Activated CD4-positive, alpha-beta T cell treated with anti-CD3 and anti-CD28 coated beads, Interleukin-2, amount 10 ng/mL, durations not matched to agents 24 days and 14 days (primary cell): ENCODE measurements at places on chromosomes 7 and 10. TPM values are rescaled to one million over a fixed set of nuclear protein-coding genes. Genes with fewer than 3 reads are reported as not detected.

GRCh38 chr10:52568309-52568708 is 204.3 kb downstream of the MBL2 start:
- H3K4me1 ChIP-seq: no peaks in the 10 kb centered on the region
- H3K4me3 ChIP-seq: no peak overlapping the region
- no peak overlapping the region for H3K27ac ChIP-seq
- H3K36me3 ChIP-seq: no peaks in the 10 kb centered on the region
- H3K27me3 ChIP-seq: no peaks in the 10 kb centered on the region

Gene HOXA9
- total RNA-seq: not detected in 2 replicates

Gene RPEL1
- not detected in 2 replicates for total RNA-seq

Gene UCN3
- total RNA-seq: not detected in 2 replicates

Gene PHKG1
- 2.8 and 5.0 TPM in 2 replicates for total RNA-seq

- DNase-seq: no peak
- H3K27ac ChIP-seq: no peak overlapping the region
- no peaks in the 10 kb centered on the region for H3K36me3 ChIP-seq
- H3K4me3 ChIP-seq: no peak overlapping the region
- peaks cover 5% of the 10 kb centered on the region for H3K27me3 ChIP-seq
Observed at GRCh38 chr10:132467464-132468149, 70.0 kb upstream of the INPP5A start.

GRCh38 chr10:3981300-3981699 is 196.3 kb upstream of the KLF6 start:
- DNase-seq: no peak
- H3K4me3 ChIP-seq: no peak overlapping the region
- H3K36me3 ChIP-seq: peaks cover 20% of the 10 kb centered on the region
- H3K27me3 ChIP-seq: no peaks in the 10 kb centered on the region
- peak overlapping the region; percentile 22 for H3K27ac ChIP-seq

Gene GPRIN2
- not detected in 2 replicates for total RNA-seq

DNA sequence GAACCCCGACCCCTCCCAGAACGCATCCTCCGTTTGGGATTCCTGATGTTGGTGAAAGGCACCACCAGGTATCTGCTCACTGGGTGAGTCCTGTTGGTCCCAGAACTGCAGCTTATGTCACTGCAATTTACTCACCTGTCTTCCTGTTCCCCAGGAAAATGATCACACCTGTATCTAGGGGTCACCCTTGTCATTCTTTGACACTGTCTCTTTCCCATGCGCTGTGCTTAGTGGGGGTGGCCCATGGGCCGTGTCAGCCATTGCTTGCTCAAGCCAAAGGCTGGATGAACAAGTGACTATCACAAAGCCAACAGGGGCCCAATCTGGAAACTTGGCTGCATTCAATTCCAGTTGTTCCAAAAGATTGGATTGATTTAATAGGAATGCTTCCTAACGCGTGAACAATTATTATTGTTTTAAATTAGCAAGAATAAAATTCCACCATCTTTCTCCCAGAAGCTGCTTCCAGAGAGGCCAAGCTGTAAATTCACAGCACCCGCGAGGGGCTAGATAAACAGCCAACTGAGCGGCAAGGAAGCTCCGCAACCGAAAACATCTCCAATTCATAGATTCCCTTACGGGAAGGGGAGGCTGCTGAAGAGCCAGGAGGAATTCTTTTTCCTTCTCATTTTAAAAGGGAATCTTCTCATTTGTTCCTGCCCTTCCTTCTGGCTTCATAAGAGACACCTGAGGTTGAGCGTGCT is 134.8 kb upstream of the ZMIZ1 start:
- no peak overlapping the region for H3K27ac ChIP-seq
- H3K36me3 ChIP-seq: no peaks in the 10 kb centered on the region
- DNase-seq: no peak

GRCh38 chr10:111114758-111115500 is 38.1 kb downstream of the ADRA2A start:
- no peak for DNase-seq
- no peak overlapping the region for H3K27ac ChIP-seq
- H3K36me3 ChIP-seq: no peaks in the 10 kb centered on the region
- H3K27me3 ChIP-seq: peaks cover 12% of the 10 kb centered on the region

- peaks cover 4% of the 10 kb centered on the region for H3K4me1 ChIP-seq
- DNase-seq: no peak
- no peak overlapping the region for H3K4me3 ChIP-seq
- H3K27me3 ChIP-seq: no peaks in the 10 kb centered on the region
- no peak overlapping the region for H3K27ac ChIP-seq
- no peaks in the 10 kb centered on the region for H3K36me3 ChIP-seq
Observed at GRCh38 chr10:48364659-48365405, 58.4 kb downstream of the MAPK8 start.

Gene CYP2C18
- 1.2 TPM in 2 replicates for total RNA-seq

DNA sequence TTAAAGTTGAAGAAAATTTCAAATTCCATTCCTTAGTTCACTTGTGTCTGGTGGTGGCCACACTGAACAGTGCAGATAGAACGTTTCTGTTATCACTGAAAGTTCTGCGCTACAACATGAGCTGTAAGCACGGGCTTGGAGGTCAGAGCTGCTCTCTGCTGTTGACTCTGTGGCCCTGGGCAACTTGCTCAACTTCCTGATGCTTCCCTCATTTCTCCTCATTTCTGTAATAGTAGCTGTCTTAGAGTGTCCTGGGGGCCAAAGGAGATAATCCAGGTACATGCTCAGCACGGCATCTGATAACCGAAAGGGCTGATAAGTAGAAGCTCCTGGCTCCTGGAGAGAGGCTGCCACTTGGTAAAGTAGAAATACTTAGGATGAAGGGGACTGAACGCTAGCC is 92.3 kb upstream of the DUSP5 start:
- DNase-seq: no peak
- peaks cover 38% of the 10 kb centered on the region for H3K4me1 ChIP-seq
- no peaks in the 10 kb centered on the region for H3K36me3 ChIP-seq
- peaks cover 6% of the 10 kb centered on the region for H3K27me3 ChIP-seq

DNA sequence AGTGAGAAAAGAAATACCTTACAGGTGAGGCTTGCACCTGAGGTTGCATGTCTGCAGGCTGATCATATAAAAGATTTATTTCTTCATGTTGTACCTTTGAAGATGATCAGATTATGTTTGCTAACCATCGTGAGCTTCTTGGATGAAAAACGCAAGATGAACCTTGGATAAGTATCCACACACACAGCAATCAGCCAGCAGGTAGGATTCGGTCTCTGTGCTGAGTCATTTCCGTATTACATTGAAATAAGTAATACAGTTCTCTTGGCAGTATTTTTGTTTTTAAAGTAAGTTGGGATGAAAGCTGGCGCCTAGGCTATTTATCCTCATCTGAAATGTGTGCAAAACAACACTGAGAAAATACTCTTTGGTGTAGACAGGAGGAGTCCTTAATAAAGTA is 109.0 kb upstream of the PRKCQ start:
- no peaks in the 10 kb centered on the region for H3K36me3 ChIP-seq
- H3K27me3 ChIP-seq: peaks cover 32% of the 10 kb centered on the region
- no peak overlapping the region for H3K4me3 ChIP-seq

GRCh38 chr10:127918572-127918971 is 11.7 kb downstream of the PTPRE start:
- H3K27me3 ChIP-seq: no peaks in the 10 kb centered on the region
- H3K27ac ChIP-seq: no peak overlapping the region
- H3K4me3 ChIP-seq: no peak overlapping the region
- no peaks in the 10 kb centered on the region for H3K36me3 ChIP-seq
- H3K4me1 ChIP-seq: peaks cover 4% of the 10 kb centered on the region

Gene MACROH2A2
- total RNA-seq: 4.5 and 4.6 TPM in 2 replicates

Gene SH3PXD2A
- total RNA-seq: 8.3 and 8.5 TPM in 2 replicates

DNA sequence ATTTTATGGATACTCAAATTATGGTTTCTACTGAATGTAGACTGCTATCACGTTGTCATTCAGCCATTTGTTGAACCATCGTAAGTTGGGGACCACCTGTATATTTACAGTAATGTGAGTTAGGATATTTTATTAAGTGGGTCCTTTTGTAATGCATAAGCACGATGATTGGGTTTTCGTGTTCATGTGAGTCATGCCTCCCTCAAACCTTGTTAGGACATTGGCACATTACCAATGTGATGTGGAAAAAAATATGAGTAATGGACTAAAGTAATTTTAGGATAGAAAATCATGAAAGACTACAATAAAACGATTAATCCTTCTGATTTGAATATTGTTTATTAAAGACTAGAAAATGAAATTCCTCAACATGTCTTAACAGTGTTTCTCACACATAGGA is 8.7 kb downstream of the SMC3 start:
- H3K36me3 ChIP-seq: peaks cover 50% of the 10 kb centered on the region
- no peak for DNase-seq
- H3K27ac ChIP-seq: no peak overlapping the region
- peaks cover 29% of the 10 kb centered on the region for H3K4me1 ChIP-seq
- H3K4me3 ChIP-seq: no peak overlapping the region

DNA sequence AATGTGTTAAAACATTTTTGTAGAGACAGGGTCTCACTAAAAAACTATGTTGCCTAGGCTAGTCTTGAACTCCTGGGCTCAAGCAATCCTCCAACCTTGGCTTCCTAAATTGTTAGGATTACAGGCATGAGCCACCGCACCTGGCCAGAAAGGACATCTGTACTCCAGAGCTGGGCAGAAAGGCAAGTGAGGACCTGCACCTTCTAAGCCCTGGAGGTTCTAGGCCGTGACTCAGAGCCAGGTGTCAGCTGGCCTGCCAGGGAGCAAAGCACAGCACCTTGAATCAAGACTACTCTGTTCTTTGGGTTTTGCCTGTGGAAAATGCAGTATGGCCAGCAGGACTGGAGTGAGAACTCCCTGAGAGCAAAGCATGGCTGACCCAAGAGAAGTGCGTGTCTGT is 396.5 kb downstream of the ADRA2A start:
- no peaks in the 10 kb centered on the region for H3K4me1 ChIP-seq
- H3K4me3 ChIP-seq: no peak overlapping the region
- H3K36me3 ChIP-seq: no peaks in the 10 kb centered on the region

Gene ZNF37A
- 29.7 and 33.5 TPM in 2 replicates for total RNA-seq

- no peak for DNase-seq
- H3K4me3 ChIP-seq: no peak overlapping the region
- H3K27me3 ChIP-seq: no peaks in the 10 kb centered on the region
- H3K36me3 ChIP-seq: no peaks in the 10 kb centered on the region
Observed at GRCh38 chr10:79206300-79207095, 137.7 kb downstream of the ZMIZ1 start.

GRCh38 chr7:132022188-132022587 is 465.8 kb upstream of the PODXL start:
- no peak overlapping the region for H3K27ac ChIP-seq
- no peaks in the 10 kb centered on the region for H3K36me3 ChIP-seq
- DNase-seq: no peak

Gene AOAH
- total RNA-seq: 17.6 and 17.8 TPM in 2 replicates

Gene IDI2
- total RNA-seq: not detected in 2 replicates

Gene ZNF365
- total RNA-seq: not detected in 2 replicates

GRCh38 chr7:127588697-127589482 is 679 bp downstream of the ARF5 start:
- peak; percentile 81 for DNase-seq
- peaks cover 24% of the 10 kb centered on the region for H3K36me3 ChIP-seq
- no peaks in the 10 kb centered on the region for H3K27me3 ChIP-seq
- peak overlapping the region; percentile 100 for H3K4me3 ChIP-seq
